CD4-positive, alpha-beta T cell treated with Interleukin-15 for 4 hours (primary cell): ENCODE measurements at places on chromosomes 6 and 20.
A peak's percentile ranks its signal among the peaks of the same experiment; 100 is the strongest.

DNA sequence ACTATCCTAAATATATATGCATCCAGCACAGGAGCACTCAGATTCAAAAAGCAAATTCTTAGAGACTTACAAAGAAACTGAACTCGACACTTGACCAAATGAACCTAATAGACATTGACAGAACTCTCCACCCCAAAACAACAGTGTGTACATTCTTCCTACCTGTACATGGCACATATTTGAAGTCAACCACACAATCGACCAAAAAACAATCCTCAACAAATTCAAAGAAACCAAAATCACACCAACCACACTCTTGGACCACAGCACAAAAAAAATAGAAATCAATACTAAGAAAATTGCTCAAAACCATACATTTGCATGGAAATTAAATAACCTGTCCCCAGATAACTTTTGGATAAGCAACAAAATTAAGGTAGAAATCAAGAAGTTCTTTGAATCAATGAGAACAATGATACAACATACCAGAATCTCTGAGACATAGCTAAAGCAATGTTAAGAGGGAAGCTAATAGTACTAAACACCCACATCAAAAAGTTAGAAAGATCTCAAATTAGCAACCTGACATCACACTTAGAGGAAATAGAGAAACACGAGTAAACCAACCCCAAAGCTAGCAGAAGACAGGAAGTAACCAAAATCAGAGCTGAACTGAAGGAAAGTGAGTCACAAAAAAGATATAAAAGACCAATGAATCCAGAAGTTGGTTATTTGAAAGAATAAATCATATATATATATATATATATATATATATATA is 12.5 kb upstream of the TREM1 start:
- DNase-seq = peak; percentile 64

- DNase-seq = no peak
These were observed 212.3 kb downstream of the ERMARD start for GRCh38 chr6:169963581-169964297.

DNA sequence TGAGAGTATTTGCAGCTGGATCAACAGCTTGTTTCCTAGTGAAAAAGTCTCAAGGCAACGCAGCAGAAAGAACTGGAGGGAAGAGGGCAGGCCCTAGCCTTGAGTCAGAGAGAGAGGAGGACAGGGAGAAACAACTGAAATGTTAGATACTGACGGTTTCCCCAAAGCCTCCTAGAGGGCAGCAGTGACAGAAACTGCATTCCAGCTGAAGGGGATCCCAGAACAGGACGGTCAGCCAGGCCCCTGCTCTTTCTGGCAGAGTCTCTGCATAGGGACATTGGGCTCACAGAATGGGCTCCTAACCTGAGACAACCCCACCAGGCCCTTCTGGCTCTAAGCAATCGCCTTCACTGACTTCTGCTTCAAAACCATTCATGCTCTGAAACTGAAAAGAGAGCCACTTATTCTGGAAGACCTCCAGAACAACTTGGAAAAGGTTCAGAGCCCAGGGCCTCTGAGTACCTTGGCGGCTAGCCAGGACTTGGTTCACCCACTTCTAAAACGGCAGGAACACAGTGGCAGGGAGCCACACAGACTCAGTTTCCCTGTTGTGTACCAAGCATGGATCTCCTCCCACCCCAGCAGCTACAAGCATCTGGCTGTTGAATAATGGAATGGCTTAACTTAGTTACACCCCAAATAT is 72.9 kb downstream of the PSMB1 start:
- DNase-seq = no peak

GRCh38 chr6:26307850-26308249 is 57.1 kb upstream of the BTN3A2 start:
- DNase-seq = no peak

GRCh38 chr6:25064006-25064405 is 128.2 kb upstream of the RIPOR2 start:
- no peak for DNase-seq

DNA sequence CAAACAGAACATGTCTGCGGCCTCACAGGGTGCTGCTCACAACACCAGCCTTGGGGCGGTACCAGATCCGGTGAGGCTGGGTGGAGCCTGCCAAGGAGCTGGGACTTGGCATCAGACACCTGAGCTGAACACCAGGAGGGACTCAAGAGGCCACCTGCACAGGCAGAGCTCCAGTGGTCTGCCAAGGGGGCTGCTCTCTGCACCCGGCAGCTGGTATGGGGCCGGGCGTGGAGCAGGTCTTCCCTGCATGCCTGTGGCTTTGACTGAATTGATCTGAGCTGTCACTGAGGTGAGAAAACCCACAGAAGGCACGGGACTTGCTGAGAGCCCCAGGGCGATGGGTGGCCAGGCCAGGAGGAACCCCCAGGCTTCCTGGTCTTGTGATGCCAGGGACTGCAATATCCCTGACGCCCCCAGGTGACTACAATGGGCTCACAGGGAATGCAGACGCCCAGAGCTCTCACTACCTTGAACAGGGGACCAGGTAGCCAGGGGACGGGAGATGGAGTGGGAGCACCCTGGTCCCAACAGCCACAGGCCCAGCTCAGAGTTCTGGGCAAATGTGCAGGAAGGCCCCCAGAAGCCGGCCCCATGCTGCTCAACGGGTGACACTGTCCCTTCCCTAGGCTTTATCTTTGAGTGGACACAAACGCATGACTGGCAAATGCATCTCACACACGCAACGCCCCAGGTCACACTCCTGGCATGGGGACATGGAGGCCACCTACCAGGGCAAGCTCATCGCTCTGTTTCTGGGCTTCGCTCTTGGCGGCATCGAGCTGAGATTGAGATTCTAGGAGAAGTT is 48.2 kb downstream of the DSTN start:
- no peak for DNase-seq

DNA sequence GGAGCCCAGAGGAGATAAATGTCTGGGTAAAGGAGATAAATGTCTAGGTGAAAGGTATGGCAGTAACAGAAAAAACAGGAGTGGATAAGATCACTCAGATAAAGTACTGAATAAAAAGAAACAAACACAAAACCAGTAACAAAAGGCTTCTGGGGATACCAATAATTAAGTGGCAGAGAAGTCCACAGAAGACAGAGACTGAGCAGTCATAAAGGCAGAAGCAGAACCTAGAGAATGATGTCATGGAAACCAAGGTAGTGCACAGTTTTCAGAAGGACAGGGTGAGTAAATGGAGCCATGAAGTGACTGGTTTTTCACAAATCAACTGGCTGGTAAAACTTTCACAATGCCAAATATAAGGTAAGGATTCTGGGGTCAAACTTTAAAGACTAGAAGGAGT is 80.9 kb upstream of the PLN start:
- DNase-seq = no peak

- DNase-seq = no peak
These were observed 353.9 kb downstream of the BCKDHB start for GRCh38 chr6:80460257-80460865.

DNA sequence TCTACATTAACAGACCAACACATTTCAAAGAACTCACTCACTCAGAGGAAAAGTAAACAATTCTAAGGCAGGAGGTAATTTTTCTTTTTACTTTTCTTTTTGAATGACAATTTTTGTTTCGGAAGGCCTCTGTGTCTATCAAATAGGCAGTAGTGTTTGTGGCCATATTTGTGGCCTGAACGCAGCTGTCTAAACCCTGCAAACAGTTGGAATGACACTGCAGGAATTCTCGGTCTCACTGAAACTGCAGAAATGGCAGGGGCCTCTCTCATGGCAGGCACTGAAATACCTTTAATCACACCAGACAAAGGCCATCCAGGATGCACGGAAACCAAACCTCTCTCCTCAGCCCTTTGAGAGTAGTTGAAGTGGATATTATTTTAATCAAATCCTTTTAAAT is 30.4 kb downstream of the FYN start:
- DNase-seq = no peak

DNA sequence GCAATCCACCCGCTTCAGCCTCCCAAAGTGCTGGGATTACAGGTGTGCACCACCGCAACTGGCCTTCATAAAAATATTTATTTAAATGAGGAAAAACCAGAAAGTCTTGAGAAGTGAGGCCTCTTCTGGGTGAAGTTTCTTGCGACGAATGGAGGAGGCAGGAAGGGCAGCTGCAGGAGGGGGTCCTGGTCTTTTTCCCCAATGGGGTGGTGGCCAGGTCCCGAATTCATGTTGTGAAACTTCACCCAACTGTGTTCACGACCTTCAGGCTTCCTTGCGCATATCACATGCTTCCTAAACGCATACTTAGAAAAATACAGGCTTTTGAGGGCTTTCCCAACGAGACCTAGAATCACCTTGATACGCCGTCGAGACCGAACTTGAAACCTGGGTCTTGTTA is 145.1 kb downstream of the CDH4 start:
- DNase-seq = no peak
